ENCODE measurements at places on chromosomes 6 and 20.

DNA sequence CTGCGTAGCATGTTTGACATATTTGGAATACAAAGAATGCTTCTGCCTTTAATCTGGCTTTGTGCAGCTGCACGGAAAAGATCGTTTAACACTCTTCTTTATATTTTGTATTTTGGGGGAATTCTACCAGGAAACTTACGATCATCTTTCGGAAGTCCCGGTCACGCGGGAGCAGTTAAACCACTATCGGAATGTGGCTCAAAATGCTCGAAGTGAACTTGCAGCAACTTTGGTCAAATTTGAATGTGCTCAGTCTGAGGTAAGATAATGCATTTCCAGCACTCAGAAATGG, 42.3 kb downstream of the CCDC170 start:
- DNase-seq: no peak

DNA sequence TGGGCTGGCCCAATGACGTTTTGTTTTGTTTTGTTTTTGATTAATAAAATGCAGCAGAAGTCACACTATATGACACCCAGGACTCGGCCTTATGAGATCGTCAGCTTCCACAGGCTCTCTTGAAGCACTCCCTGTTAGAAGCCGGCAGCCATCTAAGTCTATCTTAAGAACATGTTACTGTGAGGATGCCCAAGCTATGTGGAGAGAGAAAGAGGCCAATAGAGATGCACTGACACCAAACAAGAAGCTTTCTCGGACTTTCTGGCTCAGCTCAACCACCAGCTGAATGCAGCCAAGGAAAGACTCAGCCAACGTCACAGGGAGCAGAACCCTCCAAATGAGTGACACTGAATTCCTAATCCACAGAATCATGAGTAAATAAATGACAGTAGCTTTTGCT, 14.0 kb downstream of the SGK1 start:
- DNase-seq: no peak

DNA sequence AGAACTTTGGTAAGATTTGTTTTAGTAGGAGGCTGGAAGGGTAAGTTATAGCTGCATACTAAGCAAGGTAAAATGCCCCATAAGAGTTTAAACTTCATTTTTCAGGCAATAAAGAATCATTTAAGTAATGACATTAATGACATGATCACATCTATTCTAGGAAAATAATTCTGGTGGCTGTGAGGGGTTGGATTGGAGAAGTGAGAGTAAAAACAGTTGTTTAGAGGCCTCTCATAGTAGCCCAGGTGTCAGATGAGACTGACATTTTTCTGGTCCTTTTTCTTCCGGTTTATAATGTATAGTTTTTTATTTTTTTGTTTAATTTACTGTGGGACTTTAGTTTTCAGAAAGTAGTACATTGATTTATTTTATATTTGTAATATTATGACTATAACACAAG, 40.8 kb downstream of the ITCH start:
- no peak for DNase-seq

GRCh38 chr6:36692220-36692619, 5.4 kb upstream of the RAB44 start:
- DNase-seq: no peak

- no peak for DNase-seq
These were observed 37.3 kb upstream of the TOP1 start for GRCh38 chr20:40991181-40991889.

GRCh38 chr20:21134883-21135493, 9.1 kb downstream of the KIZ start:
- no peak for DNase-seq

- no peak for DNase-seq
These were observed 176.7 kb downstream of the REV3L start for GRCh38 chr6:111306104-111306888.

- DNase-seq: no peak
These were observed 1183.8 kb downstream of the HACE1 start for GRCh38 chr6:103675807-103676406.

DNA sequence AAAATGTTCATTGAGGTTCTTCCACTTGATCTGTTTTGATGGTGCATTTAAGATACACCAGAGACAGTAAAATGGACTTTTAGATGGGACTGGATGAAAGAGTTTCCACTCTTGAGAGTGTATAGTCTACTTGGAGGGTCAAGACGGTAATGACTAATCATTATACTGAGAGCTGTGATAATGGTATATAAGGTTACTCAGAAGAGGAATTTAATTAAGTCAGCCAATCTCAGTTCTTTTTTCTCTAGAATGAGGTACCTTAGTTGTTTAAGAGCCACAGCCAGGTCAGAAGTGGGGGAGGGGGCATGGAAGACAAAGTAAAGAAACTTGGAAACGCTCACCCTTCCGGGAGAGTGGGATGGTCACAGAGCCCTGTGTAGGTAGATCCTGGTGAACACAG, 123.9 kb downstream of the MAP3K4 start:
- no peak for DNase-seq

DNA sequence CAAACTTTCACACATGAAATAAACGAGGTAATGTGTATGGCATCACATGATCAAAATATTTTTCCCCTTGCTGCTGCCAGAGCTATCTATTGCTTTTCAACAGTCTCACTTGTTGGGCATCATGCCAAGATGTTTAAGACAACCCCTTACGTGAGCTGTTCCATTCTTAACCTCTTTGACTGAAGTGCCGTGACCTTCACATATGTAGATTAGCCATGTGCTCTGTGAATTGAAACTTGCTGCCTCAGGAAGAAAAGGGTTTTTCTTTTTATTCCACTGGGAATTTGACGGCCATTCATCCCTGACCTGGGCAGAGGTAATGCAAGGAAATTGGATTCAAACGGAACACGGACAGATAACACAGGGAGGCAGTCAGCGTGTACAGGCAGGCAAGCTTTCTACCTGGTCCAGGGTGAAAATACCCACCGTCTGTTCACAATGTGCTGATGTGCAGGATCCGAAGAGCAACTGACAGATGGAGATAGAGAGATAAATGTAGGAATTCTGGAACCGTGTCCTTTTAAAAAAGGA, 14.2 kb downstream of the ARID1B start:
- DNase-seq: peak; percentile 70

- DNase-seq: no peak
These were observed 23.0 kb downstream of the ELOVL5 start for GRCh38 chr6:53325785-53326184.

DNA sequence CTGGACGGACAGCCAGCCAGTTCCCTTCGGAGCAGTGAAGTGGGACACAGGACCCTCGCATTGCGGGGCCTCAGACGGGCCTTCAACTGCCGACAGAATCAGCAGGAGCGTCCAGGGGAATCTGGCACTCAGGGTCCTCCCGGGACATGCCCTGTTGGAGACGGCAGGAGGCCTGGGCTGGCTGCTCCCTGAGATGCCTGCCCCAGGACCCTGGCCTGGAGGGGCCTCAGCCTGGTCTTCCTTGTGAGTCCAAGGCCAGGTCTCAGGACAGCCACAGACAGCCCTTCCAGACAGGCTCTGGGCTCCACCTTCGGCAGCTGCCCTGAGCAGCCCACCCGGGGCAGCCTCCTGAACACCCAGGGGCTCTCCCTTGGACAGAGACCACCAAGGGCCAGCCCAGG, 14.6 kb upstream of the HELZ2 start:
- no peak for DNase-seq
